ENCODE measurements at places on chromosomes 11 and 22. TPM values are rescaled to one million over a fixed set of nuclear protein-coding genes. Genes with fewer than 3 reads are reported as not detected.

The ALKBH3 gene
- 48.4 TPM for total RNA-seq

The IFTAP gene
- 3.6 TPM for total RNA-seq

The SOX6 gene
- 0.36 TPM for total RNA-seq

The TTC36 gene
- 0.43 TPM for total RNA-seq

The USH1C gene
- not detected for total RNA-seq

The SLC5A4 gene
- total RNA-seq: not detected

The HEPN1 gene
- total RNA-seq: not detected

The TMEM191B gene
- 1.2 TPM for total RNA-seq

The C22orf42 gene
- total RNA-seq: not detected

- no peak for DNase-seq
These were observed 208.5 kb upstream of the GRIA4 start for GRCh38 chr11:105401269-105401809.

- no peak for DNase-seq
These were observed 5.1 kb upstream of the ZNF143 start for GRCh38 chr11:9455722-9456121.

DNA sequence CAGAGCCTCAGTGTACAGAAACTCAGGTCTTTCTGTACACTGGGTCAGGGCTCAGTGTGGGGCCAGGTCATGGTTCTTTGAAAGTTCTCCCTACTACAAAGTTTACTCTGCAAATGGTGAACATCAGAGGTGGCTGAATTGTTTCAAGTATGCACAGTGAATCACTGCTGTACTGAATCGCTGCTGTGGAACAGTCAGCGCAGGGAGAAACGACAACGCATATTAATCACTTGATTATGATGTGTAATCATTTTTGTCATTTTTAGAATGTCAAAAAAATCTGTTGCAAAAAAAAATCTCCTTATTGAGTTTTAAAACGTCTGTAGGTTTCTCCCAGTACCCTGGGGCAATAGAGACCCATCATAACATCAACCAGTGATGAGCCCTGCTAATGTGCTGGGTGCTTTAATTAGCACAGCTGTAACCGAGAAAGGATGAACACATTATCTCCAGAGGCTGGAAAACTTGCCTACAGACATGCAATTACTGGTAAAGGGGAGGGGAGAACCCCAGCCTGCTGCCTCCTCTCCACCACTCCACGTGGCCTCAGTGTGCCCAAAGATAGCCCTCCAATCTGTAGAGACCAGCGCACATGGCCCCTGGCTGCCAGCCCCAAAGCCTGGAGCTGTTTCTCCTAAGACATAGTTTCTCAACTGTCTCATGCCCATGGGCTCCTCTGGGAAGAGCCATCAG is 12.8 kb downstream of the ARRB1 start:
- peak; percentile 60 for DNase-seq

DNA sequence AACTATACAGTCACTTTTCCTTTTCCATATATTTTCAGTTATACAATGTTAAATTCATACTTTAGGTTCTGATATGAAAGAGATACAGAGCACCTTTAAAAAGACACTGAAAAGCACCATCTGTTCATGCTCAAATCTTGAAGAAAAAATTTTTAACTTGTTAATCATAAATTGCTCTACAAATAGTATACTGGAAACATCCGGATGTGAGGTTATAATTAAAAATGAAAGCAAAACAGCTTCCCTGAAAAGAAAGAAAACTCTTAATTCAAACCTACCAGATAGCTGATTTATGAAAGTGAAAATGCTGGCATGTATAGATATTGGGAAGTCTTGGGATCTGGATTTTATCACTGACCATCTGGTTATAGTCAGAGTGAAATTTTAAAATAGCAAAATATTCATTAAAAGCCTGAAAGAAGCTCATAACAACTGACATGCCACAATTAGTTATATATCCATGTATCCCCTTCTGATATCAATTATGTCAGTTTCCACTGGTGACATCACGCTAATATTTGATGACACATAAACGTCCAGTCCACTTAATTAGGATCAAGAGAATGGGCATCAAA is 740.0 kb downstream of the DLG2 start:
- no peak for DNase-seq

- peak; percentile 83 for DNase-seq
These were observed 17.8 kb upstream of the WNT7B start for GRCh38 chr22:45994491-45995404.

GRCh38 chr22:30933457-30933856 is 35.1 kb downstream of the MORC2 start:
- DNase-seq: no peak

GRCh38 chr11:19718951-19719350 is 6.3 kb downstream of the NAV2 start:
- no peak for DNase-seq

- peak; percentile 82 for DNase-seq
These were observed 14.3 kb downstream of the OR2AG2 start for GRCh38 chr11:6757373-6757967.

GRCh38 chr11:15714641-15715399 is 600.1 kb downstream of the INSC start:
- no peak for DNase-seq

GRCh38 chr11:69534166-69534530 is 52.7 kb downstream of the LINC01488 start:
- DNase-seq: no peak
